ENCODE measurements at places on chromosomes 12 and 14.

DNA sequence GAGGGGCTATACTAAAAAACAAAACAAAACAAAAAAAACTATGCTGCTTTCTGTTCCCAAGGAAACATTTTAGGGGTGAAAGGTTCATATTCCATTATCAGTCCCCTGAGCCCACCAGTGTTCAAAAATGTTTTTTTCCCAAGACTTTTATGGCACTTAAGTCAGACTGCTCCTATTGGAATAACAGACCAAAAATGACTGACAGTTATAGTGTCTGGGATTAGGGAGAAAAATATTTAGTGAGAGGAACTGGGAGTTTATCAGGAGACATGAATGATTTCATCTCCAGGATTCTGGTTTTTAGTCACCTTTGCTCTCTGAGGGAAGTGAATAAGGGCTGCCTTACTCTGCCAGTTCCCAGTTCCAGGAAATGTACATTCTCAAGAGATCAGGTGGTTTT, 68.0 kb downstream of the PDE3A start:
- DNase-seq: no peak

DNA sequence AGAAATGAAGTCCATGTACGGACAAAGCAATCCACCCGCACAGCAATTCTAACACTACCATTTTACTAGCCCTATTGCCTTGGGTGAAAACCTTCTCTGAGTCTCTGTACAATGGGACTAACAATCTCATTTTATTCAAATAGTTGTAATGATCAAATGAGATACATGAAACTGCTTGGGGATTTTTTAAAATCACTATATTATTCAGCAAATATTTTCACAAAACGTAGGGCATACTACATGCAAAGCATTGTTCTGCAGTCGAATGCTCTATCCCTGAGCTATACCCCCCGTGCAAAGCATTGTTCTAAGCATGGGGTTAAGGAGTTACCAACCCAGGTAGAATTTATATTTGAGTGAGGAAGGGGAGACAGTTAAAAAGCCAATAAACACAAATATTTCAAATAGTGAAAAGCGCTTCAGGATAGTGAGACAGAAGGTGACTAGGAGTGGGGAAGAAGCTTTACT, 554 bp upstream of the ATF7 start:
- DNase-seq: no peak

DNA sequence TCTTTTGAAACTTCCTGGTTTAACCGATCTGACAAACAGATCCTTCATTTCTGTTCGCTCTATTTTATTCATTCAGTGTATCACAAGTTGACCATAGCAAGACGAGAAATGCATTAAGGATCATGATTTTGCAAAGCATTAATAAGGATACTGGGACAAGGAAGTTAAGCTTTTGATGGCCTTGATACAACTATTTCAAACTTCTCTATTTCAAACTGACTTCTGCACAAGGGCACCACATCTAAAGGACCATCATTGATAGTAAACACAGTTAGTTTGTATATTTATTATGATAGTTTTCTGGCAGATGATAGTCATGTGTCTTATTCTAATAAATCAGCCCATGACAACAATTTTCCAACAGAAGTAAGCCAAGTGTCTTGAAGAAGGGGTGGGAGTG, 25.8 kb upstream of the PLXNC1 start:
- no peak for DNase-seq

- no peak for DNase-seq
Measured at GRCh38 chr14:37623971-37624370, 28.5 kb downstream of the TTC6 start.

DNA sequence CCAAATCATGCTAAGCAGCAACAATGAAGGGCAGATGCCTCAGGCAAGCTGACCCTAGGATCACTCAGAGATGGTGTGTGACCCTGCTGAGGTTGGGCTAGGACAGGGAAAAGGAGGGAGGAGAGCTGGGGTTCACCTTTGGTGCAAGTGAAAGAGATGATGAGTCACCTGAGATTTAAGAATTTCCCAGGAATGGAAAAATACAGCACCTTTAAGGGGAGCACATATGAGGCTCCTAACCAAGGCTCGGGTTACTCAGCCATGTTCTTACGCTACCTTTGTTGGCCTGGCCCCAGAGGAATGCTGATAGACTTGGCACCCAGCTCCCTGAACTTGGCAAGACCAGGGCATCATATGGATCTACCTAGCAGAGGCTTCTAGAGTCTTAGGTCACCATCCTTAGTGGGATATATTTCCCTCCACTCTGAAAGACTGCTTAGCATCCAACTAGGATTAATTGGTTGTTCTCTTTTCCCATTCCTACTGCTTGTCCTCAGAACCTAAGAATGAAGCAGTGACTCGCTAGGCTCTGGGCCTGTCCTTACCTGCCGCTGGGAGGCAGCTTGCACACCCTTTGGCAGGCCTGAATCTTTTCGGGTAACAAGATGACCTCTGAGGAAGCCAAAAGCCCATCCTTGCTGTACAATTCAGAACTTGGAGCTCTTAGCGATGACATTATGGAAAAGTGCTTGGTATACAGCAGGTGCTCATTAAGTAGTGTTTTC, 4.0 kb upstream of the NAA25 start:
- DNase-seq: no peak

GRCh38 chr12:8057839-8058238, 8.3 kb downstream of the C3AR1 start:
- DNase-seq: no peak

- no peak for DNase-seq
Measured at GRCh38 chr12:95859947-95860850, 1.4 kb downstream of the SNRPF start.

DNA sequence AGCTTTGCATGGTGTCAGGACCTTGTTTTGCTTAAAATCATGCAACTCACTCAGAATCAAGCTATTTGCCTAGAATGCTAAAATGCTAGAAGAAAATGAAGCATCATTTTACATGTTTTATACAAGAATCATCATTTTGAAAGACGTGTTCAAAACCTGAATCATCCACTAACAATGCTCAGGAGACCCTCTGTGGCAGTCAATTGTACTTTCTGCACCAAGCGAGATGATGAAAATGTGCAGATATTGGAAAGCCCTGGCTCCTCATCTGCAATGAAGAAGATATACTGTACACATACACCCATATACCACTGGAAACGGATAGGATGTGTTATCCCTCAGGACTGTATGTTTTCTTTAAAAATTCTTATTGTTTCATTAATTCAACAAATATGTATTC, 92.7 kb downstream of the DYRK2 start:
- no peak for DNase-seq

DNA sequence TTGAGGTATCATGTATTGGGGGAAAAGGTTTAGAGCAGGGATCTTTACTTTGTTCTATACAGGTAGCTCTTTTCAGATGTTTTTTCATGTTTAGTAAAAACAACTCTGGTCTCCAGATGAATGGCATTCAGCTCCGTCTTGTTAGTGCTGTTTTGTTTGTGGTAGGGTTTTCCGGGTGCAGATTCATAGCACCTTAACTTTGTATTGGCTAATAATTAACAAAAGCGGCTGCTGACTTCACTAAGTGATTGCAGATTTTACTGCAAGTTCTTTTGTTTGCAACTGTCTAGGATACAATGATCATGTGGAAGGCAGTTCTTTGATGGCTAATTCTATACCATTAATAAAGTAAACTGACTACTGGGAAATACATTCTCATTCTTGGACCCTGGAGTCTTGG, 32.2 kb upstream of the BHLHE41 start:
- DNase-seq: no peak

GRCh38 chr14:73616831-73617230, 4.5 kb downstream of the ACOT6 start:
- no peak for DNase-seq

DNA sequence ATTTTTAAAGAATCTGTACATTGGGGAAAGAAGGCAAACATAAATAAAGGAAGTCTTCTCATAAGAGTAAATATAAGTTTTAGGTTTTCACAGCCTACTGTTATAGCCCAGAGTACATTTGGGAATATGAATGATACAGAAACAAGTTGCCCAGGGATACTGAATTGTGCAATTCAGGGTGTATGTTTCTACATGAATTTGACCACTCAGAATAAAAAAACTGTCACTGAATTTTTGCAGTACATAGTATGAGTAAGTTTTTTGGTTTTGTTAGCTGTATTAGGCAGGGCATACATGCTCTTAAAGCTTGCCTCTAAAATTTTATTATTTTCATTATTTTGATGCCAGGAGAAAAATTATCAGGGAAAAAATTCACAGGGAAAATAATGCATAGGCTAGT, 6.6 kb upstream of the PCNX4 start:
- DNase-seq: no peak

GRCh38 chr12:25362646-25363045, 111.9 kb upstream of the KRAS start:
- no peak for DNase-seq

All from hematopoietic multipotent progenitor cell treated with erythropoietin and hydrocortisone succinate and interleukin-3 and kit ligand, for 17 days (in vitro differentiated cells).